ENCODE measurements at places on chromosomes 5 and 9. TPM values are rescaled to one million over a fixed set of nuclear protein-coding genes. Genes with fewer than 3 reads are reported as not detected.

IFNA13 gene
- total RNA-seq, result not detected

MARCHF3 gene
- 57.4 TPM for total RNA-seq

DBH gene
- not detected for total RNA-seq

GDNF gene
- total RNA-seq, result 0.11 TPM

IL3 gene
- total RNA-seq, result not detected

DNA sequence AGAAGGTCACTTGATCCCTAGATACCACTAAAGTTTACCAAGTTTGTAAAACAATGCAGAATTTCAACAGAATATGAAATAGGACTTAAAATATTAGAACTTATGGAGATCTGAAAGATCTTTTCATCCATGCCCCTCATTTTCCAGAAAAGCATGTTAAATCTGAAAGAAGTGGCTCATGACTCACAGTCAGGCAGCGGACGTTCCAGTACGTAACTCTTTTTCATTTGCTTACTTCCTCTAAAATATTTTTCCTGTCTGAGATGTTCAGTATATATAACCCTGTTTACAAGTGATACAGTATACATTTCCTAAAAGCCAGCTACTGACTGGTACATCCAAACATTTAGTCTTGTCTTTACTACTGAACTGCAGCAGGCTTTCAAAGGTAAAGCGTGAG lies 22.3 kb downstream of the FBXW2 start:
- H3K4me3 ChIP-seq, result no peak overlapping the region
- H3K27ac ChIP-seq, result peak overlapping the region; percentile 37
- H3K4me1 ChIP-seq, result no peaks in the 10 kb centered on the region
- no peak for DNase-seq

DNA sequence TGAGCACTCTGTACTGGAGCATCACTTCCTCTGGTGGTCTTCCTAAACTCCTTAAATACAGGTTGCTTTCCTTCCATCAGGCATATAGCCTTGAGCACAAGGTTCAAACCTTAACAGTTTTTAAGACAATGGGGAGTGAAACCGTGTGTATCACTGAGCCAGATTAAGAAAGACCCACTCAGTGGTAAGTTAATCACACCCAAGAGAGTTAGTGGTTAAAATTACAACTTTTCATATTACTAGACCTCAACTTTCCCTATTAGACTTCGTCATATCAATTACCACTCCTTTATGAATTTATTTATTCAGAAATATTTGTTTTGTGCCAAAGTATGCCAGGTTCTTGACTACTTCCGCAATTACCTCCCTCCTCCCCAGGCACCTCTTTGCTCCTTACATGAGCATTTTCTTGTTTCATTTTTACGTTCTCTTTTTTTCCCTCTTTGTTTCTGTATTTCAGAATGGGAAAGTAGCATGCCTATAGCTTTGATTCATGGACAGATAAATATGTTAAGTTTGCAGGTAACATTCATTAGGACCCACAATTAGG lies 351.0 kb downstream of the KIAA0825 start:
- H3K4me1 ChIP-seq, result no peaks in the 10 kb centered on the region
- H3K36me3 ChIP-seq, result no peaks in the 10 kb centered on the region
- H3K27ac ChIP-seq, result no peak overlapping the region
- DNase-seq, result no peak
- H3K4me3 ChIP-seq, result no peak overlapping the region

DNA sequence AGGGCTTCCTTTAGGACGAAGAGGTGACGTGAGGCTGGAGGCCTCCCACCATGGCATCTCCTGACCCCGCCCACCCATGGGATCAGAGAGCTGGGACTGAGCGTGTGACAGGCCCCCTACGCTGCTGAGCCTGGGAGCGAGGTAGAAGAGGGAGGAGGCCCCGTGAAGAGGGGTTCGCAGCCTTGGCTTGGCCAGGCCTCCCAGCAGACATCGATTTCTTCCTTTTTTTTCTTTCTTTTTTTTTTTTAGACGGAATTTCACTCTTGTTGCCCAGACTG lies 39.5 kb downstream of the PTGES start:
- no peaks in the 10 kb centered on the region for H3K36me3 ChIP-seq
- no peaks in the 10 kb centered on the region for H3K27me3 ChIP-seq
- H3K4me3 ChIP-seq, result no peak overlapping the region

DNA sequence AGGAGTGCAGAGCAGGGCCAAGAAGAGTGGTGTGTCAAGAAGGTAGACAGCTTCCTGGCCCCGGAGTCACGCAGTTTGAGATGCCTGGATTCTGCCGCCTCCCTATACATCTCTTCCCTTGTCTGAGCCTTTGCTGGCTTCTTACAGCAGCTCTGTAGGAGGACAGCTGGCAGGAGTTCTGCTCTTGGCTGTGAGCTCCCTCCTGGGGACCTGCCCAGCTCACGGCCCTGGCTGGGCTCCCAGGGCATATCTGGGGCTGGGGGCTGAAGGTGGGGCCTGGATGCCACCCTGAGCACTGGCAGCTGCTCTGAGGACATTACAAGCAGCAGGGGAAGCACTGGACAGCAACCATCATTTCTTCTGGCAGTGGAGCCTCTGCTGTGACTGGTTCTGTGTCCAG lies 786 bp upstream of the TSSK1B start:
- H3K4me1 ChIP-seq, result peaks cover 7% of the 10 kb centered on the region
- DNase-seq, result no peak
- H3K27me3 ChIP-seq, result no peaks in the 10 kb centered on the region
- H3K4me3 ChIP-seq, result no peak overlapping the region

- H3K27me3 ChIP-seq, result no peaks in the 10 kb centered on the region
- H3K36me3 ChIP-seq, result no peaks in the 10 kb centered on the region
- H3K27ac ChIP-seq, result no peak overlapping the region
- no peak for DNase-seq
- H3K4me1 ChIP-seq, result no peaks in the 10 kb centered on the region
Measured at GRCh38 chr9:26971721-26972120, 15.5 kb downstream of the IFT74 start.

GRCh38 chr5:67528953-67529352 lies 332.4 kb upstream of the CD180 start:
- DNase-seq, result no peak
- no peaks in the 10 kb centered on the region for H3K36me3 ChIP-seq
- no peak overlapping the region for H3K4me3 ChIP-seq
- H3K27ac ChIP-seq, result no peak overlapping the region
- H3K27me3 ChIP-seq, result no peaks in the 10 kb centered on the region
